ENCODE measurements at places on chromosomes 5 and 9.

DNA sequence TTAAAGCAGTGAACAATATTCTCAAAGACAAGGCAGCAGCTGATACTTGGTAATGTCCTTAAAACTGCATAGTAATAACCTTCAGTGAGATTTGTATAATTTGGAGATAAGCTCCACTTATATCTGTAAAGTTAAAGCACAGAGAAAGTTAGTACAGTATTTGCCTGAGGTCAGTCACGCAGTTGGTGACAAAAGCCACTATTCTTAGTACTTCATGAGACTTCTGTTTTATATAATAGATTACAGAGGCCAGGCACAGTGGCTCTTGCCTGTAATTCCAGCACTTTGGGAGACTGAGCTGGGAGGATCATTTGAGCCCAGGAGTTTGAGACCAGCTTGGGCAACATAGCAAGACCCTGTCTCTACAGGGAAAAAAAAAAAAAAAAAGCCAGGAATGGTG lies 266.4 kb upstream of the DMRT1 start:
- DNase-seq = no peak

DNA sequence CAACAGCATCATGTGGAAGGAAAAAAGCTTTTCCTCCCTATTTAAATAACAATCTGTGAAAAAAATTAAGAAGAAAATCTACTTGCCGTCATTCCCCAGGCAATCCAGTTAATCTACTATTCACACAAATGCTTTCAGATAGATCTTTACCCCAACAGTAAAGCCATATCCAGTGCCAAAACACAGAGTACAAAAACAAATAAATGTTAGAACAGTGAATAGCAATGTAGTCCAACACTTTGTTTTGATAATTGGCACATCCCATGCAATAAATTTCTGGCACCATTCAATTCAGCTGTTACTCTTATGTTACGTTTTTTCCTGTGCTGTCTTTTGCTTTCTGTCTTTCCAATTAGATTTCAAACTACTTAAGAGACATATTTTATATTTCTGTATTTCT lies 2245.5 kb upstream of the WWC1 start:
- no peak for DNase-seq

DNA sequence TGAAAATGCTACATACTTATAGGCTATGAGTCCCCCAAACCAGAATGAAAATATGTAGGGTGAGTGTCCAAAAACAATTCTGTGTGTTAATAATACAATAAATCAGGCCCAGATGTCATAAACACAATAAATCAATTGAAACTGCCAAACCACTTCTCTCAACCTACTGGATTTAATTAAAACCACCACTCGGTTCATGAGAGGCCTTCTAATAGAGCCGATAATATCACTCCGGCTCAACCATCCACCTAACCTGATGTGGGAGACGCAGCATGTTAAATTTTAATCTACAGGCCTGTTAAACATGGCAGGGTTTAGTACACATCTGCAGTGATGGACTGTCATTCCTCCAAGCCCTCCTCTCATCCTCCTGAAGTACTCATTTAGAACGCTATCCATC lies 734.5 kb upstream of the ZNF608 start:
- no peak for DNase-seq

- no peak for DNase-seq
Measured at GRCh38 chr9:133420392-133420827, 1.8 kb upstream of the ADAMTS13 start.

GRCh38 chr5:32202394-32202793 lies 28.3 kb upstream of the GOLPH3 start:
- no peak for DNase-seq

GRCh38 chr5:122465994-122466393 lies 154.0 kb downstream of the SNCAIP start:
- DNase-seq = no peak

DNA sequence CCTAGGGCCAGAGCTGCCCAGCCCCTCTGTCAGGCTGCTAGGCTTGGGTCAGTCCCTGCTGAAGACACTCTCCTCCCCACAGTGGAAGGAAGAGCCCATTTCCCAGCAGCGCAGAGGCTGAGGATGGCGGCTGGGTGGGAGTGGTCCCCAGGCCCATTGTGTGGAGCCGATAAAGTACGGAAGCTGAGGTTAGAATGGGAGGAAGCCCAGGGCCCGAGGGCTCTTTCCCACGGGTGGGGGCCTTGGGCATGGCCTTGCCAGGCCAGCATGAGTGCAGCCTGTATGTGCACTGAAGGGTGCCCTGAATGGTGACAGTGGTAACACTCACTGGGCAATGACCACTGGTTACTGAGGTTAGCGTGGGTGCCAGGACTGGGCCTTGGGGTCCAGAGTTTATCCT lies 125.9 kb downstream of the RGS3 start:
- no peak for DNase-seq

DNA sequence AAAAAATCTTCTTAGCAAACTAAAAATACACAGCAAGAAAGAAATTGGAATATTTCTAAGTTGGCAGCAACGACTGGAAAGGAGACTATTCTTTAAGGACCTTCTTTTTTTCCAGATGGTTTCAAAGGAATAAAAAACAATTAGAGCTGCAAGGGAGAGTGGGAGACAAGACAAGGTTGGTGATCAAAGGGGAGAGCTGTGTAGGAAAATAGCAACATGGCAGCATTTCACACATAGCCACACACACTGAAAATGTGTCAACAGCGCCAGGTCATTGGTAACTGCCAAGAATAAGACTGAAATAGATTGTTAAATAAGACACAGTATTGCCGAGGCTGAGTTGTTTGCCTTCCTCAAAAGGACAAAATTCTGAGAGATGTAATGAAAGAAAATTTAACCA lies 88.1 kb upstream of the TLE1 start:
- no peak for DNase-seq

- DNase-seq = peak; percentile 69
Measured at GRCh38 chr9:128007566-128008138, 26.9 kb upstream of the EEIG1 start.

DNA sequence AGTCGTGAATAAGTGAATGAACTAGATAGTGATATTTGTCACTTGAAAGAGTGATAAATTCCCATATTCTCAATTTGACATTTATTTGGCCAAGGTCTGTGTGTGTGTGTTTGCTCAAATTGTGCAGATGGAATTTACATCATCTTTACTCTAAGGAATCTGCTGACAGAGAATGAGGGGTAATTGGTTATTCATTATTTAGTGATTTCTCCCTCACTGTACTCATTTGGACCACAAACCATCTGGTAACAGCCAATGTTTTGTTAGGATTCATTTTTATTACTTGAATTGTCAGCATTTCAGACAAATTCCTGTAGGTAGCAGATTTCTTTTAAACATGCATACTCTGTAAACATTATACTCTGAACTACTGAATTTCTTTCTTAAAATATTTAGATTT lies 15.6 kb downstream of the VCAN start:
- DNase-seq = no peak

- peak; percentile 18 for DNase-seq
Measured at GRCh38 chr9:131036529-131037334, 27.8 kb downstream of the LAMC3 start.

GRCh38 chr5:57779383-57780223 lies 297.0 kb upstream of the ACTBL2 start:
- DNase-seq = peak; percentile 88

GRCh38 chr5:111961862-111962261 lies 204.9 kb upstream of the NREP start:
- no peak for DNase-seq

GRCh38 chr9:130997925-130998596 lies 10.9 kb upstream of the LAMC3 start:
- peak; percentile 23 for DNase-seq

All from trophoblast cell (in vitro differentiated cells and primary cell).